ENCODE measurements at places on chromosomes 2 and 18.

DNA sequence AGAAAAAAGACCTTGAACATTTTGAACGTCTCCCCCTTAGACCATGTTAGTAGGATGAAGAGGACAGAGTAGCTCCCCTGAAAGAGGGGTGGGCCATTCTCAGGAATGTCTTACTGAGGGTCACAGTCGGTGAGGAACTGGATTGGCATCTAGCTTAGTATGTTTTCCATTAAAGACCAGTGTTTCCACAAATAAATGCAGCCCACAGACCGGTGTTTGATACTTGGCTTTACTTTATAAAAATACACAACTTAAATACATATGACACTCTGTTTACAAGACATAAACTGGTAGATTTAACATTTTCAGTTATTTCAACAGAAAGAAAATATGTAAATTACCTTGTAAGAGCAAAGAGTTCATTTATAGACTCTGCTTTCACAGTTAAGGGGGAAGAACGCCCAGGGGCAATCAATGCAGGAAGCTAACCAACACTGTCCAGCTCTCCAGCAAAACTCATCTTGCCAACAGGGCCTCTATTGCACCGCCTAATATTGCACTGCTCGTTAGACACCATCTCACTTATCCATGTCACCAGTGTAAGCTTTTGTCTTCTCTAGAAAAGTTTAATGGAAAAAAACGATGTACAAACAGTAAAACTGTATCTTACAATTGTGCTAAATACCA is 23.5 kb upstream of the ADCY3 start:
- no peak for DNase-seq

- no peak for DNase-seq
Measured at GRCh38 chr2:17976871-17977746, 98.6 kb downstream of the KCNS3 start.

- DNase-seq = no peak
Measured at GRCh38 chr2:109271920-109272319, 142.9 kb downstream of the SH3RF3 start.

DNA sequence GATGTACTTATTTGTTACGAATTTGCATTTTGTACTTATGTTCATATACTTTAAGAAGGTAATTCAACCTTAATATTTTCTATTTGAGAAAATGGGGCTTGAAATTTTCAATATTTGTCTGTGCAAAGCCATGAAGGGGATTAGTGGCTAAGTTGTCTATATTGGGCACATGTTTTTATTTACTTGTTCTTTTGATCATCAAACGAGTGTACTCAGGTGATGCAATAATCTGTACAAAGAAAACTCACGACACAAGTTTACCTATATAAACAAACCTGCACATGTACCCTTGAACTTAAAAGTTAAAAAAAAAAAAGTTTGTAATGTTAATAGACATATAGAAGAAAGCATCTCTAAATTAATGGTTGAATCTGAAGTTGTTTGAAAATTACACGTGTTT is 658.9 kb upstream of the SYT4 start:
- no peak for DNase-seq

Data from SHP77 (cell line).